HAP-1 (cell line): ENCODE measurements at places on chromosomes 11 and 22.

DNA sequence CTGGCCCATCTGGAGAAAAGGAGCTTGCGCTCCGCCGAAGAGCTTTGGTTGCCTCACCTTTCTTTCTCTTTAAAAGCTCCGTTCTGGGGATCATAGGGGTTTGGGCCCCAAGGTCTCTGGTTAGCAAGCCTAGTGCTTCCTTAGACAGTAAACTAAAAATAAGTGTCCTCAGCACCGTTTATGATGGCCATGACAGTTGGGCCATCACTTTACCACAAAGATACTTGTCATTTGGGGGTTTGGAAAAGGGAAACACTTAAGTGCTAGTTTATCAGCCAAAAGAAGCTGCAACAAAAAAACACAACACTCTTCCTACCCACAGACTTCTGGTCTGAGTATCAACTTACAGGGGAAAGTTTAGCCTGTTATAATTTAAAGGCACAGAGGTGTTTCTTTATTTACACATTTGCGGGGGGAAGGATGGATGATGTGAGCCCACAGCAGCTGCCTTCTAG is 88.4 kb upstream of the CD44 start:
- DNase-seq, result no peak

DNA sequence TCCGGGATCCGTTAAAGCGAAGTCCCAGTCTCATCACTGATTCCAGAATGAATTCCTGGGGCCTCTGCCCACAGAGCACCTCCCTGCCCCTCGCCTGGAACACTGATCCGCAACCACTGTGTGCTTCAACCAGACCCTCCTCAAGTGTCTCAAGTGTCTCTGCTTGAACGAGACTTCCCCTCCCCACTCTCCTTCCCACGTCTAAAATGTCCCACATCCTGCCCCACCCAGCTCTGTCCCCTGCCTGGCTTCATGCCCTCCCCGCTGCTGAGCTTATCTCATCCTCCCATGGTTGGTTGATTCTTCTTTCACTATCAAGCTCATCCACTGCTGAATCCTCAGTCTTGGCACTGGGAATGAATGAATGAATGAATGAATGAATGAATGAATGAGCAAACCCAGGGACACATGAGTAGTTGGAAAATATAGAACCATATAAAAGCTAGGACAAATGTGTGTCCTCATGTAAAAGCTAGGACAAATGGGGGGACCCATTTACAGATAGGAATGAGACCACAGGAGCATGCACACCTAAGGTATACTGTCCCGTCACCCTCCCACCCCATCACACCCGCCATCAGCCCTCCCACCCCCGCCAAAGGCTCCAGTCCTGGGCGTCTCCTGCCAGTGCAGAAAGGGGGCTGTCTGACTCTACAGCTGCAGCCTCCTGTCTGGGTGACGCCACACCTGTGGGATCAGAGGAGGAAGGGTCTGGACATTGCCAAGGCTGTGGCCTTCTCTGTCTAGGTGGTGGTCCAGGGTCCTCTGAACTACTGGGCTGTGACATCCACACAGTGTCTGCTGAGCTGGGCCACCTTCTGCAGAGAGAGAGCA is 71.4 kb upstream of the LINC01488 start:
- DNase-seq, result no peak

- DNase-seq, result no peak
Observed at GRCh38 chr22:26743149-26743548, 85.8 kb downstream of the MIAT start.

GRCh38 chr11:91790346-91791170 is 434.1 kb upstream of the FAT3 start:
- DNase-seq, result peak; percentile 31

DNA sequence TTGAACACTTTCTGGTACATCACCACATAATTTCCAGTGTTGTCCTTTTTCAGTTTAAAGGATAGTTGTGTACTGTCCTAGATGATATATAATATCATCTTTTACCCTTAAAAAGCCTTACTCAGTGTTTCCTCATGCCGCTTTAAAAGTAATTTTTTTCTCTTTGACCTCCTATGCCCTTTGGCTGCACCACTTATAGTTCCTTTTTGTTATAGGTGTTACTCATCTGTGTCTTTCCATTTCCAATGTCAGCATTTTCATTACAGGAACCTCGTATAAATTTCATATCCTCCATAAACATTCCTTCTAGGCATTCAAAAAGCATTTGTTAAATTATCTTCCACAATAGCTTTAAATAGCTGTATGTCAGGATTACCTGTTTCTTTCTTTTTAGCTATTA is 40.8 kb downstream of the USP47 start:
- DNase-seq, result no peak

DNA sequence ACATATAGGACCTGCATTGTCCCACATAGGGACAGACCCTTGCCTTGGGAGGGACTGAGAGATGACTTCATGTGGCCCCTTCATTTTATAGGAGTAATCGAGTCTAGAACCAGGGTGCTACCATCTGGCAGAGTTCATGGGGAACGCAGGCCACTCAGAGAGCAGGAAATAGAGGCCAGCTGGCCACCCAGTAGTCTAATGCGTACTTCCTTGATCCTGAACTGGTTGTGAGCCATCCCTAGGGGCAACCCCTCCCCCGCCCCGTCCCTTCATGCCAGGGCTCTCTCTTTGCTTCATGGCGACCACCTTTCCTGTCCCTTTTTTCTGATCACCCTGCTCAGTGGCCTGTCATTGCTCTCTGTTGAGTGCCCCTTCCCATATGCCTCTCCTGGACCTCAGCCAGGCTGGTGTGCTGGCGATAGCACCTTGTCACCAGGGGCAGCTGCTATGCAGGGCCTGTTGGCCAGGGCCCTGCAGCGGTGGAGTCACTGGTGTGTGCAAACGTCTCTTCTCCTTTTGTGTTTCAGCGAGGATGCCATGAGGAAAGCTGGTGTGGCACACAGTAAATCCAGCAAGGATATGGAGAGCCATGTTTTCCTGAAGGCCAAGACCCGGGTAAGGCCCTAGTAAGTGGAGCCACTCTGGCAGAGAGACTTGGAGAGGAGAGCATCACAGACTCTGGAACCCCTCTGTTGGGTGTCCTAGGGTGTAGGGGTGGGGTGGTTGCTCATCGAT is 29.3 kb downstream of the MED15 start:
- DNase-seq, result no peak

DNA sequence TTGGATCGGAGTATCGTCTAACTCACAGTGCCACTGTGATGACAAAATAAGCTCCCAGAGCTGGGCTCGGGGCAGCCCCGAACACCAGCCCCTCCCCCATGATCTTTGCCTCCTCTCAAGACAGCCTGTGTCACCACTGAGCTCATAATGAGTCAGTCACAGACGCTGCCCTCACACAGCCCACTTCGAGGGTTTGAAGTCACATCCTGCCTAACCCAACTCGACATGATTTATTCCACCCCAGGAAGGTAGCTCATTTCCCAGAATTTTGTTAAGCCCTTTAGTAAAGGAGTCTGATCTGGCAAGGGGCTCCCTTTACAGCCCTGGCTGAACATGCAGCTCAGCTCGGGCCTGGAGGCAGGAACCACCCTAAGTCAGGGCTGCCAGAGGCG is 22.8 kb downstream of the MYH9 start:
- DNase-seq, result no peak

GRCh38 chr11:114080219-114080618 is 20.7 kb downstream of the ZBTB16 start:
- DNase-seq, result no peak

- DNase-seq, result no peak
Observed at GRCh38 chr11:107856981-107857517, 1.5 kb downstream of the SLC35F2 start.

- DNase-seq, result no peak
Observed at GRCh38 chr11:71172680-71173079, 79.7 kb downstream of the SHANK2 start.

DNA sequence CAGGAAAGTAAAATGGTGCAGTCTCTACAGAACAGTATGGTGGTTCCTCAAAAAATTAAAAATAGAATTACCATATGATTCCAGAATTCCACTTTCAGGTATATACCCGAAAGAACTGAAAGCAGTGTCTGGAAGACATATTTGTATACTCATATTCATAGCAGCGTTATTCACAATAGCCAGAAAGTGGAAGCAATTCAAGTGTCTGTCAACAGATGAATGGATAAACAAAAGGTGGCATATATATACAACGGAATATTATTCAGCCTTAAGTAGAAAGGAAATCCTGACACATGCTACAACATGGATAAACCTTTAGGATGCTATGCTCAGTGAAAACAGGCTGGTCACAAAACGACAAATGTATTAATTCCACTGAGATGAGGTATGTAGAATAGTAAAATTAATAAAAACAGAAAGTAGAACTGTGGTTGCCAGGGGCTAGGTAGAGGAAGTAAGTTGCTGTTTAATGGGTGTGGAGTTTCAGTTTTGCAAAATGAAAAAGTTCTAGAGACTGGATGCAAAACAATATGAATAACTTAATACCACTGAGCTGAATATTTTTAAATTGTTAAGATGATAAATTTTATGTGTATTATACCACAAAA is 14.5 kb downstream of the SAA1 start:
- no peak for DNase-seq

- no peak for DNase-seq
Observed at GRCh38 chr11:108965306-108966001, 300.6 kb downstream of the DDX10 start.

DNA sequence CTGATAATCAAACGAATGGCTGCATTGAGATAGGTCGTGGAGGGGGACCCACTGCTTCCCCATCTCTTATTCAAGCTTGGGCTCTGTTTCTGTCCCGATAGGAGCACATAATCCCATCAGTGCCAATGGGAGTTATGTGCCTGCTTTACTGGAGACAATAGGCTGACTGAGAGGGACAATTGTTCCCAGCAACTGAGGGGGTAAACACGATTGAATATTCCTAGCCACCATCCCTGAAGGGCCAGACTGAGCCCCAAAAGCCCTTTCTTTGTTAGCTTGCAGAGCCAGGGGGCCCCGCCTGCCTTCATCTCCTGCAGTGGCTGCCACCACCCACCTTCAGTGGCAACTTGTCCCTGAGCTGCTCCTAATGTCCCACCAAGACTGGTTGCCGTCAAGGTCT is 172.8 kb upstream of the NAV2 start:
- no peak for DNase-seq

- peak; percentile 9 for DNase-seq
Observed at GRCh38 chr11:27699242-27699925, 871 bp downstream of the BDNF start.
